ENCODE measurements at places on chromosomes 3 and 15. TPM values are rescaled to one million over a fixed set of nuclear protein-coding genes. Genes with fewer than 3 reads are reported as not detected.
A peak's percentile ranks its signal among the peaks of the same experiment; 100 is the strongest.

BRPF1 gene
- total RNA-seq, result 30.4 TPM

SEMA4B gene
- 112 TPM for total RNA-seq

DNA sequence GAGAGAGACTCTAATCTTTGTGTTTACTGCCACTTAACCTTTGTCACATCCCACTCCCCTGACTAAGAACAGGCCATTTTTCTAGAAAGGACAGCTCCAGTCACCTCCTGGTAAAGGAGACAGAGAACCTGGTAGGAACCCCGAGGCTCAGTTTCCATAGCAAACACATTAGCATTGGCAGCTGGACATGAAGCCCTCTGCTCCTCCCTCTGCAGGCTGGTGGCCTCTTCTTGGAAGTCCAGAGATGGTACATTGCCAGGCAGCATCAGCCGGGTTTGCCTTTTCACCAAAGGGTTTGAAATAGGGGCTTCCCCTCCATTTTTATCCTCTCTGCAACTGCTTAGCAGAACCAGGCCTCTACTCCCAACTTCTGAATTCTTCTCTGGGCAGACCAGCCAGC is 213.4 kb upstream of the SEMA6D start:
- H3K27me3 ChIP-seq, result no peaks in the 10 kb centered on the region
- no peaks in the 10 kb centered on the region for H3K36me3 ChIP-seq
- H3K4me1 ChIP-seq, result no peaks in the 10 kb centered on the region
- DNase-seq, result no peak
- no peak overlapping the region for H3K4me3 ChIP-seq

- H3K4me3 ChIP-seq, result no peak overlapping the region
- no peaks in the 10 kb centered on the region for H3K36me3 ChIP-seq
- H3K4me1 ChIP-seq, result no peaks in the 10 kb centered on the region
- DNase-seq, result no peak
- H3K27ac ChIP-seq, result no peak overlapping the region
These were observed 198.4 kb upstream of the ST8SIA2 start for GRCh38 chr15:92195241-92195640.

- peaks cover 16% of the 10 kb centered on the region for H3K4me1 ChIP-seq
- no peaks in the 10 kb centered on the region for H3K27me3 ChIP-seq
- H3K4me3 ChIP-seq, result peak overlapping the region; percentile 99
- no peaks in the 10 kb centered on the region for H3K36me3 ChIP-seq
- peak overlapping the region; percentile 98 for H3K27ac ChIP-seq
These were observed 1.3 kb downstream of the MAP2K1 start for GRCh38 chr15:66388043-66388363.

RPL15 gene
- 444 TPM for total RNA-seq

DNA sequence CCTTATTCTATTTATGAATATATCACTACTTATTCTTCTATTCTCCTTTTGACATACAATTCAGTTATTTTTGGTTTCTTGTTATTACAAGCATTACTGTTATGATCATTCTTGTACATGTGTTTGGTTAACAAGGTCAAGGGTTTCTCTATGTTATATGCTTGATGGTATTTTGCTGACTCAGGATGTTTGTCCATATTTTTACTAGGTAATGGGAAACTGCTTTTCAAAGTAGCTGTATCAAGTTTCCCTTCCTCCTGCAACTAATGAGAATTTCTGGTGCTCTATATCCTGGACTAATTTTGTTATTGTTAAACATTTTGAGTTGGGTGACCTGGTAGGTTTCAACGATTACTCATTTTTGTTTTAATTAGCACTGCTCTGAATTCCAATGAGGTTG is 841.0 kb downstream of the OTOL1 start:
- no peak overlapping the region for H3K4me3 ChIP-seq
- no peaks in the 10 kb centered on the region for H3K4me1 ChIP-seq
- no peaks in the 10 kb centered on the region for H3K27me3 ChIP-seq
- no peak overlapping the region for H3K27ac ChIP-seq
- H3K36me3 ChIP-seq, result no peaks in the 10 kb centered on the region
- DNase-seq, result no peak

DNA sequence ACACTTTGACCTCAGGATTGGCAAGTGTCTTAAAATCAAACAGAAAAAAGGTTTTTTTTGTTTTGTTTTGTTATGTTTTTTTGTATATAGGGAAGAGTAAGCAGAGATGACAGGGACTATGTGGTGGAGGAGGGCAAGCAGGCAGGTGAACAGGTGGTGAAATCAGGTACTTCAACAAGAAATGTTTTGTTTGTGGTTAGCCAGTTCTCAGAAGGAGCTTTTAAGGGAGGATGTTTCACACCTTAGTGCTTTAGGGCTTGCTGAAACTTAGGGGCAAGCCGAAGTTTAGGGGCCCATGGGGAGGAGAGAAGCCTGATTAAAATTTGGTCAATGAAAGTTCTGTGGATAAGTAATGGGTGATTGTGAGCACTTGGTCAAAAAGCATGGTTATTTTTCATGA is 370.7 kb upstream of the SLCO3A1 start:
- H3K27ac ChIP-seq, result no peak overlapping the region
- H3K4me3 ChIP-seq, result no peak overlapping the region
- H3K27me3 ChIP-seq, result no peaks in the 10 kb centered on the region
- H3K36me3 ChIP-seq, result no peaks in the 10 kb centered on the region
- DNase-seq, result no peak

GRCh38 chr3:171966533-171967136 is 72.7 kb upstream of the FNDC3B start:
- H3K27me3 ChIP-seq, result no peaks in the 10 kb centered on the region
- no peaks in the 10 kb centered on the region for H3K4me1 ChIP-seq
- no peak overlapping the region for H3K27ac ChIP-seq
- H3K36me3 ChIP-seq, result no peaks in the 10 kb centered on the region
- no peak for DNase-seq
